IMR-90 (cell line): ENCODE measurements at places on chromosomes 12 and 14. TPM values are rescaled to one million over a fixed set of nuclear protein-coding genes. Genes with fewer than 3 reads are reported as not detected.
A peak's percentile ranks its signal among the peaks of the same experiment; 100 is the strongest.

DNA sequence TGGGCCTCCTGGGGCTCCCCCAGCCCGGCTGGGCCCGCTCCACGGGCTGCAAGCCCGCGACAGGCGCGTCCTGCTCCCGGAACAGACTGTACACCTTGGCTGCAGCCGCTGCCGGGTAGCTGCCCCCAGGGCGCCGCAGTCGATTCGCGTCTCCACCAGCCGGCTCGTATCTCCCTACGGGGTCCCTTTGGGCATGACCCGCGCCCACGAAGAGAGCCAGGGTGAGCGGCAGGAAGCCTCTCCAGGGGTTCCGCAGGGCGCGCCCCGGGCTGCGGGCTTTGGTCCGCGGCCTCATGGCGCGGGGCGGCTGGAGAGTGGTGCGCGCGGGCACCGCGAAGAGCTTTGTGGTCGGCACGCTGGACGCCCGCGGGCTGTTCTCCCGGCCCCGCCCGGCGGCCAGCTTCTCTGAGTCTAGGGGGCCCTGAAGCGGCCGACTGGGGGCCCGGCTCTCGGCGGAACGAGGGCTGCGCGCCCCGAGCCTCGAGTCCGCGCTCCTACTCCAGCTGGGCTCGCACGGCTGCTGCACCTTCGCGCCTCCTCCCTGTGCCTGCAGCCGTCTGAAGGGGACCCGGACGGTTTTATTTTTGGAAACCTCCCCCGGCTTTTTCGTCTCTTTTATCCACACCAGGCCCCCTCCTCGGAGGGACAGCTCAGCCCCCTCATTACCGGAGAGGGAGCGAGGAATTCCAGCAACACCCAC, at the start of gene LTBP2:
Gene LTBP2, minus strand, starts transcription at position 588 of the 700 bp plus-strand sequence. Its CDS starts 293 bp downstream, at position 295.
- DNase-seq: peak; percentile 31

Gene LBHD2
- total RNA-seq: not detected in 2 replicates

DNA sequence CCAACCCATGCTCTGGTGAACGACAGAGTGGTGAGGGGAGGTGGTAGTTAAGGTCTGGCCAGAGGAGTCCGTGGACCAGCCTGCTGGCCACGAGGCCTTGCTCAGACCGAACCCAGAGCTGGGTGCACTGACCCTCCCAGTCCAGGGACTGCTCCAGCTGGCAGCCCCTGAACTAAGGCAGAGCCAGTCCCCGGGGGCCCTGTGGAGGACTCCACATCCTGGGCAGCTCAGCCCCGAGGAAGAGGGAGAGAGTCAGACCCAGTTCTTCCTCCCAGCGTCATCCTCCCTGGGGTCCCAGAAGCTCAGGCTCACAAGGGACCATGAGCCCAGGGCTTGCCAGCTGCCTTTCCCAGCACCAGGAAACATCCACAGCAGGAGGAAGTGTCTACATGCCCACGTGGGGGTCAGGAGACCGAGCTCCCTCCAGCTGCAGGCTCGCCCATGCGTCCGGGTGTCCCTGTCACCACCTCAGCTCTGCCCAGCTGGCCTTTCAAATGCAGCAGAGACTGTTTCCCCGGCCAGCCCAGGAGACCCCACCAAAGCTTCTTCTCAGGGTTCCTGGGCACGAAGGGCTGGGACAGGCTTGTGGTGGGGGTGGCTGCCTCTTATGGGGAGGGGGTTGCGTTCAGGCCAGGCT, 194.4 kb downstream of the KIF26A start:
- DNase-seq: no peak

DNA sequence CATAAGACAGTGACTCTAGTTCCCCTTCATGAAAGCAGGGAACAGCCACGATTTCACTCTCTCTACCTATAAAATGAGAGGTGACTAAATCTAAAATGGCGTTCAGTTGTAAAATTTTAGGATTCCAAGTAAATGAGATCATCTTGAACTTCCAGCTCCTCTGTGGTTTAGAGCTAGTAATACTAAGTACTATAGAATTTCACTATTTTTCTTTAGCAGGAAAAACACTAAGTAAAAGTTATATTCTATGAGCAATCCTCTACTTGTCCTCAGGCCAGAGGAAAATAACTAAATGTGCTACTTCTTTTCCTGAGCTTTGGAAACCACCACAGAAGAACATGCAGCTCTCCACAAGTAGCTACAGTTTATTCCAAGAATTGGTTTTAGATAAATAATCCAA, 55.6 kb downstream of the NIN start:
- DNase-seq: peak; percentile 93

DNA sequence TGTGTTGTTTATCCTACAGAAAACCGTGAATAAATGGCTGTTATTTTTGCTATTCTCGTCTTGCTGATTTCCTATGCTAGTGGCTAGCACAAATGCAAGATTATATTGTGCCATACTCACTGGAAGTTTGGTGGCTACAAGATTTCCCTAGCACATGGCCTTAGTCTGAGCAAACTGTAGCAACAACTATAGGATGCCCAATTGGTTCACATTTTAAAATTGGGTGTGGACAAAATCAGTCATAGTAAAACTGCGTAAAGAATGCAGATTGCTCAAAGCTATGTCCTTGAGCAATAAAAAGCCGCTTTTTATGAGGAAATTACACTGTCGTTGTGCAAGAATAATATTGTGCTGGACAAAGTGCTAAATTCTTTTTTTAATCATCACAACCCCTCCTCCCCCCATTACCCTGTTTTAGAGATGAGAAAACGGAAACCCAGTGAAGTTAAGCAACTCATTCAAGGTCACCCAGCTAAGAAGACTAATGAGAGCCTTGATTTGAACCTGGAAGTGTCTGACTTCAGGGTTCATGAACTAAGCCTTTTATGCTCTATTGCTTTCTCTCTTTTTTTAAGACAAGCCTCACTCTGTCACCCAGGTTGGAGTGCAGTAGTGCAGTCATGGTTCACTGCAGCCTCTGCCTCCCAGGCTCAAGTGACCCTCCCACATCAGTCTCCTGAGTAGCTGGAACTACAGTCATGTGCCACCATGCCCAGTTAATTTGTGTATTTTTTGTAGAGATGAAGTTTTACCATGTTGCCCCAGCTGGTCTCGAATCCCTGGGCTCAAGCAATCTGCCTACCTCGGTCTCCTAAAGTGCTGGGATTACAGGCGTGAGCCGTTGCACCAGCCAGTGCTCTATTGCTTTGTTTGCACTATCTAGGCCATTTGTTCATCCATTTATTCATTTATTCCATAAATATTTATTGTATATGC, 73.6 kb downstream of the SRGAP1 start:
- peak; percentile 96 for DNase-seq

Gene KRT83
- not detected in 2 replicates for total RNA-seq

DNA sequence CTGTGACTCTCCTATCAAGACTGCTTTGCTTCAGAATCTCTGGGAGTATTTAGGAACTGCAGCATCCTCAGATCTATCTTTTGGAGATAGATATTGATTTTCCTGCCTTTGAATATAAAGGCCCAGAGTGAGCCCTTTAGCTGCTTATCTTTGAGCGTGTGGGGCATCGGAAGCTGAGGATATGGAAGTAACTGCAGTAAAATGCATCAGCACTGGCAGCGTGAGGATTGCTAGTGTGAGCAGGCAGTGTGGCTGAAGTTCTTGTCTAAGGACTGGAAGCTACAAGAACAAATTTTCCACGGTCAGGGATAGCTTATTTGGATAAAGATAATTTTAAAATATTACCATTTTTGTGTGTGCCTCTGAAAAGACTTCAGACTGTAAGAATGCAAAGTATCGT, 474.7 kb downstream of the NPAS3 start:
- no peak for DNase-seq
